Activated CD4-positive, alpha-beta T cell treated with anti-CD3 and anti-CD28 coated beads, Interleukin-2, amount 10 ng/mL, durations not matched to agents 24 days and 14 days (primary cell): ENCODE measurements at places on chromosomes 6 and 20. TPM values are rescaled to one million over a fixed set of nuclear protein-coding genes. Genes with fewer than 3 reads are reported as not detected.

FOXS1 gene
- not detected in 2 replicates for total RNA-seq

BPIFB1 gene
- total RNA-seq: not detected in 2 replicates

TMEM74B gene
- total RNA-seq: 1.6 and 1.9 TPM in 2 replicates

ZNF311 gene
- 0.86 and 0.97 TPM in 2 replicates for total RNA-seq

GRM1 gene
- not detected in 2 replicates for total RNA-seq

MYL9 gene
- total RNA-seq: 0.14 and 0.33 TPM in 2 replicates

OLIG3 gene
- not detected in 2 replicates for total RNA-seq

HLA-DQB1 gene
- total RNA-seq: 1.5 and 1.6 TPM in 2 replicates

RRAGD gene
- total RNA-seq: 10.6 and 10.9 TPM in 2 replicates

PDRG1 gene
- 18.2 and 19.3 TPM in 2 replicates for total RNA-seq

VSX1 gene
- total RNA-seq: not detected in 2 replicates

HLA-DQA2 gene
- total RNA-seq: 0.45 and 0.65 TPM in 2 replicates

LPIN3 gene
- total RNA-seq: 1.2 and 1.6 TPM in 2 replicates

VGLL2 gene
- not detected in 2 replicates for total RNA-seq

EDN3 gene
- total RNA-seq: not detected in 2 replicates
